H7 (cell line): ENCODE measurements at places on chromosomes 6 and 20.
A peak's percentile ranks its signal among the peaks of the same experiment; 100 is the strongest.

DNA sequence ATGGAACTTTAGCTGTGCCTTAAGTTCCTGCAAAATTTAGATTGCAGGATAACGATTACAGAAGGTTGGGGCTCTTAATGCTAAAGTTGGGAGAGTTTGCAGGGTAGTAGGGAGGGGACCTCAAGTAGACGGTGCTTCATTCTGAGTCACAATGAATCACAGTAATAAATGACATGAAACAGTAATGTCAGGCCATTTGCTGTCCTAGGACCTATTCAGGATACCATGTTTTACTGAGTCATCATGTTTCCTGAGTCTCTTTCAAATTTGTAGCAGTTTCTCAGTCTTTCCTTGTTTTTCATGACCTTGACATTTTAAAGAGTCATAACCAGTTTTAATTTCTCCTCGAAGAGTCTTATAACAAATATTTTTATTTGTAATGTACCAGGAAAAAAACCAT is 406.9 kb upstream of the MAP3K7 start:
- DNase-seq = no peak

- DNase-seq = peak; percentile 80
These were observed 13.1 kb upstream of the DEK start for GRCh38 chr6:18277237-18278006.

GRCh38 chr6:126614642-126615504 is 275.0 kb downstream of the CENPW start:
- DNase-seq = peak; percentile 1

DNA sequence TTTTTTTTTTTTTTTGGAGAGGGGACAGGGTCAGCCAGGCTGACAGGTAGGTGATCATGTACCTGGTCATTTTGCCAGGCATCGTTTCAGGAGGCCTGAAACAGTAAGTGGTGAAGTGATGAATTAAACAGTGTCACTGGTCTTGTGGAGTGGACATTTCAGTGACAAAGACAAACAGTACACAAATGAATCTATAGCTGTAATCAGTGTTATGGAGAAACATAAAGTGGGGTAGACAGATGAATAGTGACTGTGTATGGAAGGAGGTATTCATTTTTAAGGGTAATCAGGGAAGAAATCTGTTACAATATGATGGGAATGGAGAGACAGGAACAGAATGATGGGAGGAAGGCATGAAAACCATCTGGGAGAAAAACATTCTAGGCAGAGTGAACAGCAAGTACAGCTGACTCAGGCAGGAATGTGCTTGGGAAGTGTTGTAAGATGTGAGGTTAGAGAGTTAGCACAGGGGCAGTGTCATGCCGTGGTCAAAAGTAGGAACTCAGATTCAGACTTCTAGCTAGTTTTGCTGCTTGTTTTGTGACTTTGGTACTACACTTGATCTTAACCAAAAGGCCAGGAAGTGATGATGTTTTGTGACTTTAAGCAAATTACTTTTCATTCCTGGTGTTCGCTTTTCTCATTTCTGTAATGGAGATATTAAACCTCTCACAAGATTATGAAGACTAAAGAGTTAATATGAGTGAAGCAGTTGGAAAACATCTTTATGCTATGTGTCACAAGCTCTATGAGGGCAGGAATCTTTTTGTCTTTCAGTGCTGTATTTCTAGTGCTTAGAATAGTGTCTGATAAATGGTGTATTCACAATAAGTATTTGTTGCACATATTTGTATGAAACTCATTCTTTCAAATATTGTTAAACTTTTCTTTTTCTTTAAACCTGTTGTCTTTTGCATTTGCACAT is 43.4 kb downstream of the QKI start:
- no peak for DNase-seq

- DNase-seq = no peak
These were observed 88.8 kb upstream of the NFATC2 start for GRCh38 chr20:51631011-51631950.

DNA sequence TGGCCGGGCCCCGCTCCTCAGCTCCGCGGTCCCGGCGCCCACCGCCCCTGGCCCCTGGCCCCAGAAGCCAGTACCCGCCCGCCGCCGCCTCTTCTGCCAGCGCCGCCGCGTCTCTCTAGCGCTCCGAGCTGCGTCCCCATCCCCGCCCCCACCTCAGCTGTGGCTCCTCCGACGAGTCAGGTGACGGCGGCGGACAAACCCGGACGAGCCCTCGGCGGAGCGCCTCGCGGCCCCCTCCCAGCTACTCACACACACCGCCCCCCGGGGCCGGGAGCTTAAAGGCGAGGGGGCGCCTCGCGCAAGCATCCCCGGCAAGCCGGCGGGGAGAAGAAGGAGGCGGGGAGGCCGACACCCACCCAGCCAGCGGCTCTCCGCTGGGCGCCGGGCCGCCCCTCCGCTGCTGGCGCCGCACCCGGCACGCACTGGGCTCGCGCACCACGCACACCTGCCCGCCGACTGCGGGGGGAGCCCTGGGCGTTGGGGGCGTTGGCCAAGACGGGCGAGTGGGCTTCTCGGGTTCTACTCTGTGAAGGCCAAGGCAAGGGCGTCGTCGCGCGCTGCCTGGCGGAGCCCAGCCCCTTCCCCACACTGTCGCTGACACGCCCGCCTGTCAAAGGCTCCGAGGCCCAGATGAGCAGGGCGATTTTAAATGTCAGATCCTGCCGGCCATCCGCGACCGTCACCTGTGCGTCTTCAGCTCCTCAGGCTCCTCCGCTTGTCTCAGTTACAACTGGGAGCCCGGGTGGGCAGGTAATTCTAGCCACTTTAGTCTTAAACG is at the start of gene SNAP91:
Gene SNAP91, minus strand, starts transcription at position 132 of the 778 bp plus-strand sequence. CDS start 1,174 bp downstream, outside the sequence.
- peak; percentile 83 for DNase-seq

DNA sequence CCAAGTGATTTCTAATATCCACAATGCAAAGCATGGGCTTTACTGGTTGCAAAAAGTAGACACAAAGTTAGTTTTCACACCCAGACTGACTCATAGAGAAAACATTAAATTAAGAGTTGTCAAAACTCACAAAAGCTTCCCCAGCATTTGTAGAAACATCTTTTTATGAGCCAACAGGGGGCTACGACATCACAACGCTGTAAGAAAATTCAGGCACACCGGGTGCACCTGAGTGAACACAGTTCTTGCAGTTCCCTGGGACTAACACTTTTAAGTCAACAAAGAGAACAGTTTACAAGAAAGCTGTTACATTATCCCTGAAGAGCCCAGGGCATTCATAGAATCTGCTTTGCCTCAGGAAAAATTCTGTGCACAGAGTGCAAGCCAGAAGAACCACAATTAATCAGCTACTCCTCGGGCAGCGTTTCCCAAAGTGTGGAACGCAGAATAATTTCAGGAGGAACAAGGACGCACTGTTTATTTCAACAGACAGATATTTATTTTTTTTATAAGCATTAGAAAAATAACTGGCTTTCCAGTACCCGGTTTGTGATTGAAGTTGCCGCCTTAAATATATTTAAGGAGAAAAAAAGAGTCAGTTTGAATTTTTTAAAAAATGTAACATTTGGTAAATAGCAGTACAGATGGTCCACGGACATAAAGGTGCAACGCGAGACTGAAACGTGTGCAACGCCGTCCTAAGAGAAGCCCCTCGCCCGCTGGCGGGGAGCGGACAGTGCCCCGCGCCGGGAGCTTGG is 1.2 kb downstream of the NCOA5 start:
- no peak for DNase-seq

DNA sequence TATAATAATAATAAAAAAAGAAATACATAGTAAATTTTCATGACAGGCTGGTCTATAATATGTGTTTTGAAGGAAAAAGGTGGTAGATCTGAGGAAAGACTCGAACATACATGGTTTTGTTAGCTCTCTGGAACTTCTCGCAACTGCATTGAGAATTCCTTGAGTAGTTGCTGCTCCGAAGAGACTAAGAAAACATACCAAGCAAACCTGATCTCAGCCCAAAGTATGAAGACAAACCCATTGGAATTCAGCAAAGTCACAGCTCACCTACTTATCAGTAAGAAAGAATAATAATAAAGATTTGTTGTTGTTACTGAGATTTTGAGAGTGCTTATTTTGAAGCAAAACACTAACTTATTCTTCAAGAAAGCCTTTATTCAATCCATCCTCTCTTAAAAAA is 1107.1 kb upstream of the EYS start:
- DNase-seq = no peak

- no peak for DNase-seq
These were observed 180.4 kb downstream of the ZDHHC14 start for GRCh38 chr6:157561414-157561790.

DNA sequence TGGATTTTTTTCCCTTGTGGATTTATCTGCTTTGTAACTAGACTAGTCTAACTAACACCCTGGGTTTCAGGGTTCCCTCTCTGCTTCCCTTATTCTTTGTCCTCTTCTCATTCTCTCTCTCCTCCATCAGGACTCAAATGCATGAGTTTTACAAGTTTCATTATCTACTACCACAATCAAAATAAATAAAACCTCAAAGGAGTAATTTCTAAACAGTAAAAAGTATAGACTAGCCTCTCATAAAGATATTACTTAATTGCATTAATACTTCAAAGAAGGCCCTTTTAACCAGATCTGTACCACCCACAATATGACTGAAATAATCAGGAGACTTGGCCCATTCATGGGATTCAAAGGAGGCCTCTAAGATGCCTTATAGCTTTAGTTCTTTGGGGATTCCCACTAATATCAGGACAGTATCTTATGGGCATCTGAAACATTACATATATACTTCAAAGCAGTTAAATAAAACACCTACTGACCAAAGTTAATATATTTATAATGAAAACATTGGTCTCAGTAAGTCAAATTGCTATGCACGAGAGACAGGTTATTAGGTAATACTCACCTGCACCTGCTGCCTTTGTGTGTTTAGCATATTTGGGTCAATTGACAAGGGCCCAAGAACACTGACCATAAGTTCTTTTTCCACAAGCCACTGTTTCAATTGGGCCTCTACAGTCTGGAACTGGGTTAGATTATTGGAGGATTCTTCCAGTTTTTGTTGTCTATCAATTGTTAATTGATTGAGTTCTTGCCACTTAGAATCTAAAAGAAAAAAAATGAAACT is 85.7 kb downstream of the DST start:
- DNase-seq = no peak

GRCh38 chr20:15111654-15112053 is 774.2 kb upstream of the FLRT3 start:
- no peak for DNase-seq

GRCh38 chr6:34912715-34913464 is 23.8 kb downstream of the ANKS1A start:
- DNase-seq = no peak

GRCh38 chr20:41998539-41999341 is 380.6 kb upstream of the CHD6 start:
- peak; percentile 16 for DNase-seq
